T-helper 17 cell (primary cell): ENCODE measurements at places on chromosomes 2 and 18. TPM values are rescaled to one million over a fixed set of nuclear protein-coding genes. Genes with fewer than 3 reads are reported as not detected.
A peak's percentile ranks its signal among the peaks of the same experiment; 100 is the strongest.

DNA sequence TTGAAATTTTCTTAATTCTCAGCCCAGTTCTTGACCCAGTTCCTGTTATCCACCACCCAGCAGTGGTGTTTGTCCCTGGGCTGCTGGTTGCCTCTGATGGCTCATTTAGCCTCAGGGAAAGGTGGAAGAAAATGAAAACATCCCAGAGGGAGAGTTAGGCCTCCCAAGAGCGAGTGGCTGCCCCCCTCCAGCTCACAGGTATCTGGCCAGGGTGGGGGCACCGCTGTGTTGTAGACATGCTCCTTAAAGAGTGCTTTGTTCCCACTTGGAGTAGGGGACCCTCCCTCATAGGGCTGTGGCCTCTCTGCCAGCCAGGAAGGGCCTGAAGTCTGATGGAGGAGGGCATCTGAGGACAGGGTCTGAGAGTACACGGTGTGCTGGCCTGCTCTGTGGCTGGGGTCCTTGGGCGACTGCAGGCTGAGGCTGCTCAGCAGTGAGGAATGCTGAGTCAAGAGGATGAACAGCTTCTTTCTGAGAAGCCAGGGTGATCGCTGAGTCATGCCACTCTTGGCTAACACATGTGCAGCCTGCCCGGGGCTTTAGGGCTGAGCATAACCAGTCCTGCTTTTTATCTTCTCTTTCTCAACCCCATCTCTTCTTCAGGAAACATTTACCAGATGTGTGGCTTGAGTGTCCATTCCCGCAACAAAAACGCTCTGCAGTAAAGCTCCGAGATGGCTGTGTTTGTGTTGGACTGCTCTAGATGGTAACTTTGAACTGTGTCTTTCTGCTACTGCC lies 72.3 kb downstream of the IL1R2 start:
- peaks cover 19% of the 10 kb centered on the region for H3K4me1 ChIP-seq
- H3K27me3 ChIP-seq: no peaks in the 10 kb centered on the region
- peaks cover 2% of the 10 kb centered on the region for H3K36me3 ChIP-seq
- peak overlapping the region; percentile 49 for H3K27ac ChIP-seq
- no peak overlapping the region for H3K4me3 ChIP-seq

THSD7B gene
- not detected for total RNA-seq

- peaks cover 5% of the 10 kb centered on the region for H3K36me3 ChIP-seq
- H3K27ac ChIP-seq: no peak overlapping the region
- H3K4me3 ChIP-seq: no peak overlapping the region
- peaks cover 2% of the 10 kb centered on the region for H3K4me1 ChIP-seq
Measured at GRCh38 chr18:34965566-34965965, 75.6 kb upstream of the MAPRE2 start.

LYPD1 gene
- total RNA-seq: not detected

DNA sequence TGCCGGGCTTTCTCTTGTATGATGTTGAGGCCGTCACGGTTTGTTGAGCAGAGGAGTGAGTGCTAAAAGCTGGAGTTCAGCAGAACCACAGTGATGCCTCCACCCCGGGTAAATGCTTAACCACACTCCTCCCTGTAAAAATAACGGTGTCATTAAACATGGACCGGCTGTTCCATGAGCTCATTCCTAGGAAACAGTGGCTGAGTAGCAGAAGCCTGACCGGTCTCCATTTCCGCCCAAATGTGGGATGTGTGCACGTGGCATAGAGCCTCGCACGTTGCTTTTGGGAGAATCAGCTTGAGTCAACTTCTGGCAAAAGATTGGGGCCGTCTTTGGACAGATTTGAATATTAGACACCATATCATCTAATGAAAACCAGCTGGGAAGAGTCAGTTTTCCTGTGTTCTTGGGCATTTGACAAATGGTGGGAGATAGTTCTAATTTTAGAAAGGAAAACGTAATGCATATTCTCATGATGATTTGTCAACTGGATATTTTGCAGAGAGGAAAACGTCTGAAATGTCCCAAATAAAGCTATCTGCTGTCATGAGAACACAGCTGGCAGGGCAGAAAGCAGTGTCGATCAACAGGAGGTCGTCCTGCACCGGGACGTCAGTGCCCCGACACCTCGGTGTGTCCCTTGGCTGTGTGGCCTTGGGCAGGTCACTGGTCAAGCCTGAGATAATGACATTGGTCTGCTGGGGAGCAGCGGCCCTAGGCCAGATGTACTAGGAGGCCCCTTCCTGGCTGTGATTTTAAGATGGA lies 42.4 kb downstream of the LRRFIP1 start:
- no peak overlapping the region for H3K4me3 ChIP-seq
- H3K4me1 ChIP-seq: peaks cover 22% of the 10 kb centered on the region
- DNase-seq: no peak

DNA sequence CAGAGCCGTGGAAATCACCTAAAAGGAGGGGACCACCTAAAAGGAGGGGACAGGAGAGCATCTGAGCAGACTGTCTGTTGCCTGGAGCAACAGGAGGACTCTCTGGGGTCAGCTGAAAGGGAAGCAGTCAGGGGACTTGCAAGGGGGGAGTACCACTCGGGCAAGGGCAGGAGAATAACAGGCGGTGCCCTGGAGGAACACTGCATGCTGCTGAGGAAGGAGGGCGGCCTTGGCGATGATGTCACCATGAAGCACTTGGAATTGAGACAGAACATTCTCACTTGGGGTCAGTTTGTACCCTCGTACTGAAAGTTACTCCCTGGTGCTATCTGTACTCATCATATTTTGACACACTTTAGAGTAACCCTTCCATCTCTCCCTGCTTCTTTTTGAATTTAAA lies 18.4 kb downstream of the SIX3 start:
- no peak overlapping the region for H3K27ac ChIP-seq
- H3K27me3 ChIP-seq: peaks cover 86% of the 10 kb centered on the region
- H3K4me1 ChIP-seq: peaks cover 8% of the 10 kb centered on the region
- peak overlapping the region; percentile 53 for H3K4me3 ChIP-seq
- no peaks in the 10 kb centered on the region for H3K36me3 ChIP-seq

DNA sequence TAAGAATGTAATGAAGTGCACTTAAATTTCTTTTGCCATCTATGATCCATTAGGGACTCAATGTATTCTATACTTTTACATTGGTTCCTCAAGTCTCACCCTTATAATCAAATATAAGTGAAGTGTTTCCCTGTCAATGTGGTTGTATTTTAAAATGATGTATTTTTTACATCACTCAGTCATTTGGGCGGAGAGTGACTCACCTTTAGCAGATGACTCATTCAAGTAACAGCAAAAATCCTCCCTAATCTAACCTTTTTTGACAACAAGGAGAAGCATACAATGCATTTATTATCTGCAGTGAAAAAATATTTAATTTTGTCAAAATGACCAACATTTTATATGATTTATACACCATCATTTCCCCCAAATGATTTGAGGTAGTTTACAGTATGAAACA lies 94.4 kb downstream of the FANCL start:
- H3K4me3 ChIP-seq: no peak overlapping the region
- H3K36me3 ChIP-seq: peaks cover 7% of the 10 kb centered on the region
- no peak for DNase-seq
- peaks cover 5% of the 10 kb centered on the region for H3K4me1 ChIP-seq
- no peak overlapping the region for H3K27ac ChIP-seq

CACNB4 gene
- 0.37 TPM for total RNA-seq

DNA sequence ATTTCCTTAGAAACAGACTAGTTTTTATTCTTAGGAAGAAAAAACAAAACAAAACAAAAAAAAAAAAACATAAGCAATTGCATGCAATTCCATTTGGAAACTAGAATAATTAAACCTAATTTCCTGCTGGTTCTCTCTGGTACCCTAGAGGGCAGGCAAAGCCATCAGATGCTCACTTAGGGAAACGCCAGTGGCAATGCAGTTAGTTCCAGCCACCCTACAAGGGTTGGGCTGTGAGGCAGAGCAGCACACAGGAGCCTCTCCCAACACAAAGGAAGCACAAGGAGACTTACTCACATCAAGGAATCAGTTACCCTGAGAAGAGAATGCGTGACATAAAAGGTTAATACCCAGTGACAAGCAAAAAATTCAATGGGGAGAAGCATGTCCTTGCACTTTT lies 28.8 kb downstream of the CCDC93 start:
- H3K4me3 ChIP-seq: no peak overlapping the region
- H3K27ac ChIP-seq: peak overlapping the region; percentile 72
- DNase-seq: no peak
- peaks cover 12% of the 10 kb centered on the region for H3K36me3 ChIP-seq

- no peak for DNase-seq
- H3K27me3 ChIP-seq: no peaks in the 10 kb centered on the region
- no peaks in the 10 kb centered on the region for H3K4me1 ChIP-seq
- H3K4me3 ChIP-seq: no peak overlapping the region
- H3K27ac ChIP-seq: no peak overlapping the region
- no peaks in the 10 kb centered on the region for H3K36me3 ChIP-seq
Measured at GRCh38 chr18:65954372-65954771, 203.6 kb downstream of the CDH7 start.

DNA sequence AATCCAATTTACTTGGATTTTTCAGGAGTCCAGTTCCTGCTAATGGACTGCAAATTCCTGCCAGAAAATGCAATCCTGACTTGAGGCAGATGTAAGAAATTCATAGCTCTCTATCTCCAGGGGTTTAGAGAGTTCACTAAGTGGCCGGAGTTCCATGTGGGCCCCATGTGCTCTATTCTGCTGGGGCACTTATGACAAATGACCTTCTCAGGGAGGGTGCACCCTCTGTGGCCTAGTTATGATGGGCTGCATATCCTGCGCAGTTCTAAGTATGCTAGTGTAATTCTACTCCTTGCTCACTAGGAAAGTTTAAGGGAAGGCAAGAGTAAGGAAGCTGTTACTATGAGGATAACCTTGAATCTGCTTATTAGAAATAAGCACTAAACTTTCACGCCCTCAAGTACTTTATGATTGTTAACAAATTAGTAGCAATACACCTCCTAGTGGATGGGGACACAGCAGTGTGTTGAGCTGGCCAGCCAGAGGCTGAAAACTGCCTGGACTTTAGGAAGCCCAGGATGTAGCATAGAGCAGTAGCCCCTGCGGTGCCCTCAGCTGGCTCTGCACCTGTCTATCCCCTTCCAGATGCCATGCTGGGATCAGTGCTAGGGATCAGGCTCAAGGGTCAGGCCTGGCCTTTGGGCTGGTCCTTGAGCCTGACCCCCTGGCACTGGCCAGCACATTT lies 14.4 kb downstream of the SMYD1 start:
- H3K27ac ChIP-seq: no peak overlapping the region
- no peaks in the 10 kb centered on the region for H3K36me3 ChIP-seq
- no peak overlapping the region for H3K4me3 ChIP-seq
- no peak for DNase-seq

ANKRD29 gene
- 0.25 TPM for total RNA-seq
